ENCODE measurements at places on chromosomes 13 and 19.

- peak; percentile 46 for DNase-seq
These were observed 12.4 kb upstream of the TPP2 start for GRCh38 chr13:102584434-102584833.

- DNase-seq = no peak
These were observed 3.0 kb upstream of the WDFY2 start for GRCh38 chr13:51581148-51581820.

- no peak for DNase-seq
These were observed 169.4 kb downstream of the OLFM4 start for GRCh38 chr13:53198017-53198416.

- DNase-seq = peak; percentile 59
These were observed 11.6 kb downstream of the SHKBP1 start for GRCh38 chr19:40588110-40588854.

DNA sequence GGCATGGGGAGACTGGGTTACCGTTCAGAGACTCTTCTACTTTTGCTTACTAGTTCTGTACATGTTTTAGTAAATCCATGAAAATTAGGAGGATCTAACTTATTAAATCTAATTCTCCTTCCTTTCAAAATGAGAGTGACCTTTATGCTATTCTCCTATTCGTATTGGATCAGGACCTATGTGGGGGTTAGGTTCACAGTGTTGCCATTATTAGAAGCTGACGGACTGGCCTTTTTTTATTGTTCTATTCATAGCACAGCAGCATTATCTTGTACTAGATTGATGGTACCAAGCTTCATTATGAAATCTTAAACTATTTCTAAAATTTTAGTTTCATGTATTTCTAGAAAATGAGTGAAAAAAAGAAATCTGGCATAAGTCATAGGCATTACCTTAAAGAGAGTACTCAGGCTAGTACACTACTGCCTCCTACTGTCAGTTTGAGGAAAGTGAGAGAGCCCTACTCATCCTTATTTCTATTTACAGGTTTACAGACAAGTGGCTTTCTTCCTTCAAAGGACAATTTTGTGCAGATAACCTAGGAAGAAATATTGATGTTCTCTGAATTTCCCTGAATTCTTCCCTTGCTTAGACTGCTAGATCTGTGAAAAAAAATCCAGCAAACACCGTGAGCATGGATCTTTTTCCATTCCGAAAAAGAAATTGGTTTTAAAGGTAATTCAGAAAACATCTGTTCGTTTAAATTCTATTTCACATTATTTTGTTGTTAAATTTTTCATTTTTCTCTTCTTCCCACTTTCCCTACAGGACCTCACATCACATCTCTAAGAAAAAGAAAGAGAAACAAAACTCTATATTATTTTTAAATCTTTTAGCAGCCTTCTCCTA, 485.5 kb downstream of the DIAPH3 start:
- peak; percentile 67 for DNase-seq
